ENCODE measurements at places on chromosomes 5 and 9. TPM values are rescaled to one million over a fixed set of nuclear protein-coding genes. Genes with fewer than 3 reads are reported as not detected.

GRCh38 chr5:175548626-175549311 lies 70.4 kb downstream of the SFXN1 start:
- DNase-seq = no peak

DNA sequence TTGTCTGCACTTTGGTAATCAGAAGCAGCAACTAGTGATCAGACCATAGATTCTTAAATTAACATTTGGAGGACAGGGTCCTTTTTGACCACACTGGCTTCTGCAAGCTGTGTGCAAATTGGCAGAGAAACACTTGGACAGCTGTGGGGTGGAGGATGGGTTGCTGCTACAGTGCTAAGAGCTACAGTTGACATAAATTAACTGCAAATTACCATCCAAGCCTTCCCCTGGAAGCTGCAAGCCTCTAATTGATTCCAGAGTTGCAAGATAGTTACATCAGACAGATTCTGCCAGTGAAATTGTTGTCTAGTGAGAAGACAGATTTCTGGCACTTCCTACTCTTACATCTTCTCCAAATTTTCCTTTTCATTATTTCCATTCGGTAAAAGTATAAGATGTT lies 517.7 kb downstream of the DIRAS2 start:
- DNase-seq = no peak

The LPCAT1 gene
- total RNA-seq = 17.1 TPM

The PCAT7 gene
- 2.1 TPM for total RNA-seq

Data from colonic mucosa (tissue), 4 donors.